ENCODE measurements at places on chromosomes 2 and 18.

- DNase-seq: no peak
Measured at GRCh38 chr18:23612434-23613090, 26.3 kb upstream of the NPC1 start.

DNA sequence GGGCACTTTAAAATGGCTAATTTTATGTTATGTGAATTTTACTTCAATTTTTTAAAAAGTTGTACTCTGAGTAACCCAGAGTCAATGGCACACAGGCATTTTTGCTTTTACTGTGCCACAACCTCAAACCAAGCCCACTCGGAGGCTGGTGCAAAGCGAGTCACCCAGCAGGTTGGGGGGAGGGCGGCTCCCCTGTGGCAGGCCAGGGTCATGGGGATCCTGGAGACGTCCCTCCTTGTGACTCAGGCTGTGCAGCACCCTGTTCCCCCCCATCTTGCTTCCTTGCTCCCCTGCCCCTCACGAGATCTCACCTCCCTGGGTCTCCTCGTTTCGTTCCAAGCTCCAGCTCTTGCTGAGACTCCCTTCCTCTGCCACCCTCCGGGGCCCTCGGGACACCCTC is 58.6 kb downstream of the POMC start:
- DNase-seq: no peak

DNA sequence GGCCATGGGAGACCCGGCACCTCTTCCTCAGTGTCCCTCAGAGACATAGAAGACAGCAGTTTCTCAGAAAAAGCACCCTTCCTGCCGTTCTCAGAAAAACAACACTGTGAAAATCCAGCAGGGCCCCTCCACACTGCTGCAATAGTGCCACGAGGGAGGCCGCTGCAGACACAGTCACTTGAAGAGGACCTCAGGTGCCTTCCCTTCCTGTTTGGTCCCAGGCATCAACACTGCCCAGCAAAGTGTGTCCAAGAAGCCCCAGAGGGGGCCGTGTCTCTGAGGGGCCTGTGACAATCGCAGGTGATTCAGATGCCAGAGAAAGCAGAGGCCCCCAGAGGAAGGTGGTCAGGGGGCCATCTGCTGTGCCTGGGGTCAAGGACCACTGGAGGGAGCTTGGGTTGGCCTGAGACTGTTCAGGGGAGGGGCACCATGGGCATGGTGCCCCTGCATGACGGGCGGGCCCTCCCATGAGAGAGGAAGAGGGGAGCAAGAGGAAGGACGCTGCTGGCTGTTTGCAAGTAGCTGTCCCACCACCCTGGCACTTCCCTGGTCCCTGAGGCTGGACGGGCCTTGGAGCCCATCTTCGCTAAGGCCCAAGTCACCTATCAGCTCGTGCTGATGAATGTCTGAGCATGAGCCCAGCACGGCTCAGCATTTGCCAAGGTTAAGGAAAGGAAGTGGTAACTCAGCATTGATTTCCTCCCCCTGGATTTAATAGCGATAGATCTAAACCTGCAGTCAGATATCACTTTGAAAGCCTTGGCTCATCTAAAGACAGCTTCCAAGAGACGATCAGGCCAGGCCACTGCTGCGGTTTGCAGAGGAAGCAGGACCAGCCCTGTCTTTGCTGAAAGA is 9.1 kb downstream of the TWIST2 start:
- DNase-seq: no peak

- DNase-seq: no peak
Measured at GRCh38 chr2:144102386-144102785, 417.5 kb downstream of the ZEB2 start.

Data from KBM-7 (cell line).